ENCODE measurements at places on chromosomes 2 and 18. TPM values are rescaled to one million over a fixed set of nuclear protein-coding genes. Genes with fewer than 3 reads are reported as not detected.

DNA sequence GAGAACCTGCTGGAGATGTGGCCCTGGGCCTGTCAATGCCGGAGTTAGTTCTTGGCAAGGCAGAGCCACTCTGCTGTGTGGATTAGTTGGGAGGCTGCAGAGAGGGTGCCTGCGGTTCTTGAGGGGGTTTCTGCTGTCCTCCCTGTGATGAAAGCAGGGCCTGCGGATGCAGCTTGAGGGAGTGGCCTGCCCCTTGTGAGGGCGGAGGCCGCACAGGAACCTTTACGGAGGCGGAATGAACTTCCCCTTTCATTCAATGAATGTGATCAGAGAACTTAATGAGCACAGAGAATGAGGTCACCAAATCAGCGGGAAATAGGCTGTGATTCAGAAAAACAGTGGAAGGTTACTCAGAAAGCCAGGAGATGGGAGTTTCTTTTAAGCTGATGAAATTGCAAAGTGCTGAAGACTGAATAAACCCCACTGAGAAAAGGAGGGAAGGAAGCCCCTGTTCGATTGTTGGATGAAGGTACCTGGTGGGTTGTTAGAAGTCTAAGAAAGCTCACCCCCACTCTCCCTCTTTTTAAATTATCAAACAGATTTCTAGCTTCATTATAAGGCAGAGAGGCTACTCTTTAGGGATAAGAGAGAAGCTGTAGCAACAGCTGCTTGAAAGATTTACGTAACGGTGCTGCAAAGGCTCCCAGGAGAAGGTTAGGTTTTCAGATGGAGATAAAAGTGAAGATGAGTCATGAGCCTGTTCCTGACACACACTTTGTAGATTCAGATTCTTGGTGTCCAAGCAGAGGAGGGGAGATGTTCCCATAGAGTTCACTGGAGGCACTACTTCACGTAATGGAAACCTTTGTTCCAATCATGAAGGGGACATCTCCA is 47.4 kb downstream of the VWA3B start:
- peak; percentile 69 for ATAC-seq

DNA sequence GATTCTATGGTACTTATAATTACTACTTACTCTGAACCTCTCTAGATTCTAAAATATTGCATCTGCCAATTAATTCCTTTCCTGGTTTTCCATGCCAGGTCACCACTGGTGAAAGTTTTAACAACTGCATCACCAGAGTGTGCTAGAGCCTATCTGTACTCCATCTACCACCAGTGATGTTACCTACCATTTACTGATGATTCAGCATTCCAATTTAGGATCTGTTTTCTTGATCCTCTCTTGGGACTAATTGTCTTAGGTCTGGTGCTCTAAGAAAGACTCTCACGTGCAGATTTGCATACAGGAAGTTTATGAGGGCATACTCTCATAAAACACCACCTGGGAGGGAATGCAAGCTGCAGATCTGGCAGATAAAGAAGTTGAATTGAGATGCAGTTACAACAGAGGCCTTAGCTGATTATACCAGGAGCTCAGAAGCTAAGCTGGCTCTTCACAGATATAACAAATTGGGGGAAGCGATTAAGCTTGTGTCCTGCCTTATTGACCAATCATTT is 347.6 kb upstream of the VRK2 start:
- no peak for ATAC-seq

RAX gene
- not detected for total RNA-seq

TMEM127 gene
- total RNA-seq, result 42.3 TPM

GRCh38 chr2:191249156-191249813 is 4.1 kb downstream of the MYO1B start:
- ATAC-seq, result no peak

NT5C1B gene
- total RNA-seq, result not detected

GRCh38 chr18:2997846-2998564 is 14.9 kb downstream of the LPIN2 start:
- peak; percentile 31 for ATAC-seq

SIX3 gene
- total RNA-seq, result 0.15 TPM

TTN gene
- 10.5 TPM for total RNA-seq

DNA sequence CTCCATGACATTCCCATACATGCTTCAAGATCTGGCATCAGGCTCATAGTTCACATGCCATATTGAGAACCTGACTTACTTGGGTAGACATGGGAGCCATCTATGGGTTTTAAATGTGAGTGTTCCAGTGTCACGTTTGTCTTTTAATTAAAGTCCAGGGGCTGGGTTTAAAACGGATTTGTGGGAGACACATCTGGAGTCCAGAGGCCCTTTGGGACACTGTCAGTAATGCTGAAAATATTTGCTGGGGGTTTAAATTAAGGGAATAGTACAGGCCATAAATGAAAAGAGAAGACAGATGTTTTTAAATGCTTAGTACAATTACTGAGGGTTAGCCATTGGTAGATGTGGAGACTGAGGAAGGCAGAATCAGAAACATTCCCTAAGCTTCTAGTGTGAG is 478.0 kb downstream of the PID1 start:
- ATAC-seq, result no peak

DNA sequence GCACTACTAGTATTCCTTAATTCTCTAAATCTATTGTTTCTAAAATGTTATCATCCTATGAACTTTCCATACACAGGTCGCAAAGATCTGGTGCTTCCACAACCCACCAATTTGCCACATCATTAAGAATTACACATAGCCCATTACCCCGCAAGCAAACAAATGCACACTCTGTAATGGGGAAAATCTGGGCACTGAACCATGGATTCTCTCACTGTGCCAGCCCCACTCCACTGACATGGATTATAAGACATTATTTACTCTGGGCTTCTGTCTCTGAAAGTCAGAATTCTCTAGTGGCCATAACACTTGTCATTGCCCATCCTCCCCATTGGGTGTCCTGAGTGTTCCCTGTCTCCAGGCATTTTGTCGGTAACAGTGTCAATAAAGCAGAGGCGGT is 537.1 kb downstream of the EPHA4 start:
- no peak for ATAC-seq

SRD5A2 gene
- not detected for total RNA-seq

GRCh38 chr2:199749571-199749970 is 101.4 kb downstream of the FTCDNL1 start:
- no peak for ATAC-seq

DNA sequence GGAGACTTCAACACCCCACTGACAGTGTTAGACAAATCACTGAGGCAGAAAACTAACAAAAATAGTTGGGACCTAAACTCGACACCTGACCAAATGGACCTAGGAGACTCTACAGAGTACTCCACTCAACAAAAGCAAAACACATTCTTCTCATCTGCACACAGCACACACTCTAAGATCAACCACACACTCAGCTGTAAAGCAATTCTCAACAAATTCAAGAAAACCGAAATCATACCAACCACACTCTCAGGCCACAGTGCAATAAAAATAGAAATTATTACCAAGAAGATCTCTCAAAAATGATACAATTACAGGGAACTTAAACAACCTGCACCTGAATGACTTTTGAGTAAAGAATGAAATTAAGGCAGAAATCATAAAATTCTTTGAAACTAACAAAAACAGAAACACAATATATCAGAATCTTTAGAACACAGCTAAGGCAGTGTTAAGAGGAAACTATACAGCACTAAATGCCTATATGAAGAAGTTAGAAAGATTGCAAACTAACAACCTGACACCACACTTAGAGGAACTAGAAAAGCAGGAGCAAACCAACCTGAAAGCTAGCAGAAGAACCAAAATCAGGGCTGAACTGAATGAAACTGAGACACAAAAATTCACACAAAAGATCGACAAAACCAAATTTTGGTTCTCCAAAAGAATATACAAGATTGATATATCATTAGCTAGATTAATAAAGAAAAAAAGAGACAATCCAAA is 46.3 kb downstream of the RTTN start:
- ATAC-seq, result no peak

DNA sequence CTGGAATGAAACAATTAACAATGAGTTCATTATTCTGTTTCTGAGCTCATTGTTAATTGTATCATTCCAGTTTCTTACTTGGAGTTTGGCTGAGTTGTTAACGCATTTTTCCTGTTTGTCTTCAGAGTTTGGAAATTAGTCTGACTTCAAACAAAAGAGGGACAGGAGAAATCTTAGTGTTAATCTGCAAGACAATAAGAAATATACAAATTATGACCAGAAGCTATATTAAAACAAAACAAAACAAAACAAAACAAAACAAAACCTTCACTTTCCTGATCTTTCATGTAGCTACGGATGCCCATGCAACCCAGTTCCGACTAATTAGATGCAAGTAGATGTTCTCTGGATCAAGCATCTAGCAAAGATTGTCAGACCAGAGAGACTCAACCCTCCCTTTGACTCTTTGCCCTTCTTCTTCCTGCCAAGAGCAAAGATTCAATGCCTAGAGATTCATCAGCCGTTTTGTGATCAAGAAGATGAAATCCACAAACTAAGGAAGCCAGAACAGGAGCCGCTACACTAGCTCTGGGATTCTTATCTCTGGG is 686.2 kb upstream of the FSHR start:
- no peak for ATAC-seq

- no peak for ATAC-seq
Observed at GRCh38 chr2:8378016-8378810, 303.6 kb upstream of the ID2 start.

- ATAC-seq, result no peak
Observed at GRCh38 chr2:9423922-9424272, 443 bp downstream of the CPSF3 start.

GRCh38 chr2:150046211-150046610 is 441.3 kb downstream of the RND3 start:
- no peak for ATAC-seq

DNA sequence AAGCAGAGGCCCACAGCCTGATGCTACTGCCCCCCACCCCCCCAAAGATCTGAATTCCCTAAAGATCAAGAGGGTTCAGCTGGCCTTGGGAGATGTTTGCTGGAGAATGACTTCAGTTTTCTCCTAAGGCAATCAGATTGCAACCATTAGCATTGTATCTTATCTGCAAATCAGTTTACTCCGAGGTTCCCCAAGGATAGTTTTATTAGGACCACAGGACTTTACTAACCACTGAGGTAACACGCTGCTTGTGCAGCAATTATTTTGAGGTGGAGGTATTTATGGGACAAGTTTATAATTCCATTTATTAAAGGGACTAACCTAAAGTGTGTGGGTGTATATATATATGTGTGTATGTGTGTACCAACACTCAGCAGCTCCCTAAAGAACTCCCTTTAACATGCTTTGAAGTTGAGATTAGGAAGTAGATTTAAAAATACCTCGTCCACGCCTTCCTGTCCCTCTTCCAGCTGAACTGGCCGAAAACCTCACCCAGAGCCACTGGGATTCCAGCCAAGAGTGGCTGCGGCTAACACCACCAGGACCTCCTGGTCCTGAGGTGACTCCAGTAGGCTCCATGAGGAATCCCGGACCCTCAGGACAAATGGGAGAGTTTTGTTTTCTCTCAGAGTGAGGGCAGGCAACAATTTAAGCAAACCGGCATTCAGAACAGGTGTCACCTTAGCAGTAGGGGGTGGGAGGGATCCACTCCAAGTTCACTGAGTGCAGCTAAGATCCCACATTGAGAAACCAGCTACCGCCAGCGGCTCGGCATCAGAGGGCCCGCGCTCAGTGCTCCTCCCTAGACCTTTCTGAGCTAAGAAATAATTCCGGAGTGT is 3.0 kb upstream of the DLX1 start:
- ATAC-seq, result no peak

DNA sequence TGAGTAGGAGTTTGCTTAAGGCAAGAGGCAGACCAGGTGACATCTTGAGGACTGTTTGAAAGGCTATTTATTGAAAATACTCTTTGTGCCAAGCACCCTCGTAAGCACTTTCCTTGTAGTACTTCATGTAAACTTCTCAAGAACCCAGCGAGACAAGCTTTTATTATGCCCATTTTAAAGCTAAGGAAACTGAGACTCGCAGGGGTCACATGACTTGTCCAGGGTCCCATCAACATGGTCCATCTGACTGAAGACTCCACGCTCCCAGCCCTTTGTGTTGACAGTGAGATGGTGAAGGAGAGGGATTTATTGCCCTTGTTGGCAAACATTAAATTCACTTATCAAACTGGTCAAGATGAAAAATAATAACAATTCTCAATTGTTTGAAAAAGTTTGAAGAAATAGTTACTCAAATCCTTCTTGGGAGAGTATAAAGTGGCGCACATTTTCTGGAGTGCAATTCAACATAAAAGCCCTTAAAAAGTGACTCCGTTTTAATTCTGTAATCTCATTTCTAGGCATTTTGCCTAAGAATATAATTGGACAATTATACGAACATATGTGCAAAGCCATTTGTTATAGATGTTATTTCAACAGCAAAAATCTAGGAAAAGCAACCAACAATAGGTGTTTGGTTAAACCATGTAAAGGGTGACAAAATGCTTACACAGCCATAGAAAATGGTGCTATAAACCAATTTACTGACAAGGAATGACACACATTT is 270.5 kb upstream of the NCKAP5 start:
- ATAC-seq, result no peak

GRCh38 chr18:80252136-80252535 is 4.8 kb upstream of the PARD6G start:
- ATAC-seq, result no peak

CPSF3 gene
- 25.8 TPM for total RNA-seq

- ATAC-seq, result no peak
Observed at GRCh38 chr18:47873625-47874024, 56.8 kb downstream of the SMAD2 start.

- no peak for ATAC-seq
Observed at GRCh38 chr2:121570667-121571055, 40.0 kb downstream of the RNU4ATAC start.

DNA sequence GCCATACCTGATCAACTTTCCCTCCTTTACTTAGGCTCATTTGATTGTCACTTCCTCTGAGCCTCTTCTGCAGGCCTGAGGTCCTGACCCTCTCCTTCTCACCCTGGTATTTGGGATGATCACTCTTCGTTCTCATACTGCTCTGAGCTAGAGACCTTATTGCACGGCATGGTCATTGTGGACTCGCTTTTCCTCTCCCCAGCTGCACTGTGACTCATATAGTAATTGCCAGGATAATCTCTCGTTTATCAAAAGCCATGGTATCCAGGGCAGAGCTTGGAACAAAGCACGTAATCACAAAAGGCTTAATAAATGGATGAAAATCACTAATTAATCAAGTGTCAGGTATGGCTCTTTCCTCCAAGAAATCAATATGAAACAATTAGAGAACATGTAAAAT is 40.9 kb upstream of the TRIB2 start:
- no peak for ATAC-seq

- ATAC-seq, result no peak
Observed at GRCh38 chr2:186460465-186460864, 25.6 kb upstream of the ZC3H15 start.

LHCGR gene
- total RNA-seq, result 1.1 TPM

DNAH7 gene
- total RNA-seq, result 1.3 TPM

HOXD13 gene
- not detected for total RNA-seq

TUBA3E gene
- total RNA-seq, result not detected
